WTC11 (cell line): ENCODE measurements at places on chromosomes 5 and 9. TPM values are rescaled to one million over a fixed set of nuclear protein-coding genes. Genes with fewer than 3 reads are reported as not detected.

DNA sequence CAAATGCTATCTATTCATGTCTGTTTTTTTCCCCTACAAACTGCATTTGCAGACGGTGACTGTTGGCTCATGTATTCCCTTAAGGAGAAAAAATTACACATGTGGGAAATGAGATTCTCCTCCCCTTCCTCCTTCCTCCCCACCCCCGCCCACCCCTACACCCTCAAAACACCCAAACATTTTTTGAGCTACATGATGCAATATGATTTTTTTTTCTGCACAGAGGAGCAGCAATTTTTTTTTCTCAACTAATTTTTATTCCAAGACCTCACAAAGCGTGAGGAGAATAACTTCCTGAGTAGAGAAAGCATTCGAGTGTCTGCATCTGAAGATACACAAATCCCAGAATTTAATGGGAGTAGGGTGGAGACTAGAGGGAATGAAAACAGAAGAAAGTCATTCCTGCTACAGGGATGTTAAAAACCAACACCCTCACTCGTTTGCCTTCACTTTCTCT lies 118.1 kb downstream of the PRDM6 start:
- DNase-seq, result no peak
- no peaks in the 10 kb centered on the region for H3K36me3 ChIP-seq
- H3K4me3 ChIP-seq, result no peak overlapping the region
- no peaks in the 10 kb centered on the region for H3K27me3 ChIP-seq

GRCh38 chr5:15499528-15500324 lies at the start of gene FBXL7:
FBXL7 (plus strand) TSS chr5:15500180.
- no peaks in the 10 kb centered on the region; the same call in 1 of the 2 replicates for H3K27me3 ChIP-seq
- H3K4me3 ChIP-seq, result peak within 1 kb of the TSS; percentile 89

The NEUROG1 gene
- 0.13 to 0.18 TPM in 2 of 3 replicates, not detected in the other for total RNA-seq

GRCh38 chr5:33929925-33930690 lies 6.1 kb upstream of the RXFP3 start:
- H3K4me3 ChIP-seq, result no peak overlapping the region
- no peak for DNase-seq
- H3K36me3 ChIP-seq, result no peaks in the 10 kb centered on the region
- no peak overlapping the region for H3K27ac ChIP-seq
- peaks cover 54% of the 10 kb centered on the region for H3K4me1 ChIP-seq

DNA sequence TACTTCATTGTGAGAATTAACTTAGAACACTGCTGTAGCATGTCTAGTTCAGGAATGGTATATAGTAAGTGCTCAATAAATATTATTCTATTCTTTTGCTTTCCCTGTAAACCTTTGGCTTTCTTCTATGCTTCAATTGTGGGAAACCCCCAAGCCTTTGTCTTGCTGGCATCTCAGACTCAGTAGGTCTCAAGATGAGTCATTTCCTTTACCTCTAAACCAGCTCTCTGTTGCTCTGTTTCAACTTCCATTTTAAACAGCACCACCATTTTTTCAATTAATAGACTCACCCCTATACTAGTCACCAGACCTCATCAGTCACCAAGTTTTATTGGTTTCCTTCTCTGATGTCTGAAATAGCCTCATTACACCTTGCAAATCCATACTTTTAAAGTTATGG lies 43.5 kb downstream of the DMAC1 start:
- H3K27me3 ChIP-seq, result no peaks in the 10 kb centered on the region
- H3K4me3 ChIP-seq, result no peak overlapping the region
- no peak for DNase-seq
- peaks cover 15% of the 10 kb centered on the region for H3K4me1 ChIP-seq

GRCh38 chr5:14745188-14745563 lies 80.7 kb downstream of the OTULIN start:
- H3K27ac ChIP-seq, result no peak overlapping the region
- H3K36me3 ChIP-seq, result no peaks in the 10 kb centered on the region
- peaks cover 30% of the 10 kb centered on the region for H3K4me1 ChIP-seq
- DNase-seq, result no peak
- no peak overlapping the region for H3K4me3 ChIP-seq
- no peaks in the 10 kb centered on the region for H3K27me3 ChIP-seq

- DNase-seq, result no peak
- H3K36me3 ChIP-seq, result no peaks in the 10 kb centered on the region
- H3K27ac ChIP-seq, result no peak overlapping the region
Observed at GRCh38 chr9:16029046-16029615, 476.3 kb downstream of the CCDC171 start.

DNA sequence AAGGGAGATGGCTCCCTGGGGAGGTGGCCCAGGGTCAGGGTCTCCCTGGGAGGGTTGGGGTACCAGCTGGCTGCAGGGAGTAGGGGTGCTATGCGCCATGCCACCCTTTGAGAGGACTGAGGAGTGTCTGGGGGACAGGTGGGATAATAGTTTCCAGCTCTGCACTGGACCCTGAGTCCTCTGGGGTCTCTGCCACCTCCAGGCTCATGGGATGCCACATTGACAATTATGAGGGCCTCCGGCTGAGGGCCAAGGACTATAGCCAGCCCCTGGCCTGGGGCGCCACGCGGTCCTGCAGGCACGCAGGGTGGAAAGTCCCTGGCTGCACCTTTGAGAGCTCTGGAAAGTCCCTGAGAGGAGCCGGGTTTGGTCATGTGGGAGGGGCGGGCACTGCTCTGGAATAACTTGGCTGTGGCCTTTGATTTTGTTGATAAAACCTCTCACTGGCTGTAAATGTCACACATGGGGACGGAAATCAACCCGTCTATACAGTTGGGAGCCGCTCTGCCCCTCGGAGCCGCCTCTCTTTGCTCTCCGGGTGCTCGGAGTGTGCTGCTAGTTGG lies 16.0 kb downstream of the TRAF2 start:
- H3K4me3 ChIP-seq, result no peak overlapping the region
- DNase-seq, result no peak
- H3K27ac ChIP-seq, result no peak overlapping the region
- no peaks in the 10 kb centered on the region for H3K4me1 ChIP-seq
- peaks cover 39% of the 10 kb centered on the region for H3K36me3 ChIP-seq
- H3K27me3 ChIP-seq, result no peaks in the 10 kb centered on the region

The EGFLAM gene
- total RNA-seq, result 1.1 to 1.3 TPM (median 1.1 TPM) in 3 replicates

DNA sequence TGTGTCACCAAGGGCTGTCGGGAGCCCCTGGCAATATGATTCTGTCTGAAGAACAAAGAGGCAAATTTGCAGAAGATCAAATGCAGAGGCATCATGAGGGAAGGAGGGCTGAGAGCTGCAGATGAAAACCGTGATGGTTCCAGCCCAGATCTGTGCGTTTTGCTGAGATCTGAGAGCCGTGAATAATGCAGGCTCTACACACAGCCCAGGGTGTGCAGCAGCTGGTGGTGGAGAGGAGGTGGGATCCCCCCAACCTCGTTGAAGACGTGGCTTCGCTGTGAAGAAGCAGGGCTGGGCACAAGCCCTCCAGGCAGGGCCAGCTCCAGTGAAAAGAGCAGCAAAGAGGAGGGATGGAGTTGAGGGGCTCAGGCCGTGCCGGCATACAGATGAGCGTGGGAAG lies 75.5 kb downstream of the TSPAN17 start:
- peaks cover 35% of the 10 kb centered on the region for H3K4me1 ChIP-seq
- DNase-seq, result no peak
- H3K27ac ChIP-seq, result no peak overlapping the region
- no peak overlapping the region for H3K4me3 ChIP-seq
- no peaks in the 10 kb centered on the region for H3K36me3 ChIP-seq

GRCh38 chr5:91797576-91797975 lies 414.5 kb upstream of the ARRDC3 start:
- no peak for DNase-seq
- no peak overlapping the region for H3K27ac ChIP-seq
- no peak overlapping the region for H3K4me3 ChIP-seq
- H3K4me1 ChIP-seq, result peaks cover 6% of the 10 kb centered on the region
- H3K36me3 ChIP-seq, result peaks cover 18% of the 10 kb centered on the region

DNA sequence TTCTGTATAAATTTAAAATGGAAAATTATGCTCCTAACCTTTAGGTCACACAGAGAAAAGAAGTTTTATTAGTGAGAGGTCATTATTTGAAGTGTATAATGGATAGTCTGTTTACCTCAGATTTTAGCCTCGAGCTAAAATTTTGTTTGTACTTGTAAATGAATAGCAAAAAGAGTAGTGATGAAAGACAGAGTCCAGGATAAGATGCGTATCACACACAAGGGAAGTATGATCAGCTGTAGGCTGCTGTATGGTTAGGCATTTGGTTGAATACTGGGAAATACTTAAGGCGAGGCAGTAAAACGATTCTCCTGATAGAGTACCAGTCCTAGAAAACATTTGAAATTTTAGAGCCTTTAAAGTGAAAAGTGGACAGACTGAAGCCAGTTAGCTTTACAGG lies 92.7 kb downstream of the FBXL7 start:
- H3K36me3 ChIP-seq, result peaks cover 3% of the 10 kb centered on the region; the same call in 1 of the 2 replicates
- peaks cover 27% of the 10 kb centered on the region for H3K4me1 ChIP-seq
- H3K27ac ChIP-seq, result no peak overlapping the region
- H3K27me3 ChIP-seq, result no peaks in the 10 kb centered on the region
- H3K4me3 ChIP-seq, result no peak overlapping the region

The GPX3 gene
- total RNA-seq, result 24.5 to 26.9 TPM (median 26.2 TPM) in 3 replicates

DNA sequence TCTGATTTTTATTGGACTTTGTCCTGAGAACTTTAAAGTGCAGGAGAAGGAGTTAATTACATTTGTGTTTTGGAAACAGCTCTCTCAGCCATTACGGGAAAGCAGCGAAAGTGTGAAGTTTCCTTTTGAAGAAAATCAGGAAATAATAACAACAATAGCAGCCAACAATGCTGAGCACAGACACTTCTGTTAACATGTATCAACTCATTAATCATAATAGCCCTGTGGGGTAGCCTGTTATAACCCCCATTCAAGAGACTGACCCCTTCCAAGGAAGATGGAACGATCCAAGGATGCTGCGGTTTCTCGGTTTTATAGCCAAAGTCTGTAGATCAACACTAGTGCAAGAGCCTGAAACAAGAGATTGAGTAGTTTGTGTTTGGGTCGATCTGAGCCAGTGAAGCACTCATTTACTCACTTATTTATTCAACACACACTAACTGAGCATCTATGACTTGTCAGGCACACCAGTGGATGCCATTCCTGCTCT lies 195.5 kb downstream of the DRD1 start:
- H3K36me3 ChIP-seq, result no peaks in the 10 kb centered on the region
- no peak overlapping the region for H3K4me3 ChIP-seq
- no peak overlapping the region for H3K27ac ChIP-seq
- no peaks in the 10 kb centered on the region for H3K4me1 ChIP-seq

The TYRP1 gene
- total RNA-seq, result 0.14 to 0.39 TPM (median 0.31 TPM) in 3 replicates

DNA sequence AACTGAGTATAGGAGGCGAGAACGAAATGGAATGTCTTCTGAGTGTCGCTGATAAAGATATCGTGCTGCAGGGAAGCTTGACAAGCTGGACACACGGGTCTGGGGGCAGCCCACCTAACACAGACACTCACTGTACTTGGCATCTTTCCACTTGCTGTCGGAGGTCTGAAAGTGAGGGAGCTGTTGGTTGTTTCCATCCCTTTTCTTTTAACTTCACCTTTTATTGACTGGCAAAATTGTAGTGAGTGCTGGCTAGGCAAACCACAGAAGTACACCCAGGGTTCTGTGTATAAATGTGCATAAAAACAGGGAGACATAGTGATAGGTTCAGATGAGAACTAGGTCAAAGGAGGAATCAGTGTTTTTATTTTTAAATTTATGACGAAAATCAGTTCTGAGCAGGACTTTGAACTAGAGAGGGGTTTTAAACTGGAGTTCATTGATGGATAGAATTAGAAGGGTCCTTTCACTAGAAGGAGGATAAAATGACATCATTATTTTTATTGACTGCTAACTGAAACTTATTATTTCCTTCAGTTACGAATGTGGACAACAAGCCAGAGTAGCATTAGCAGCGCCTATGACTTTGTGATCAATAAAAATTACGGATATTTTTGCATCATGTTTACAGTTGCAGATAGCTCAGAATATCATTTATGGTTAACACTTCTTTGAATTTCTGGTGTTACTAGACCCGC lies 817 bp downstream of the GAPVD1 start:
- no peak for DNase-seq
- peak overlapping the region; percentile 68; the same call in 1 of the 2 replicates for H3K27ac ChIP-seq
- peaks cover 5% of the 10 kb centered on the region; the same call in 1 of the 2 replicates for H3K36me3 ChIP-seq
- peak overlapping the region; percentile 98 for H3K4me3 ChIP-seq

DNA sequence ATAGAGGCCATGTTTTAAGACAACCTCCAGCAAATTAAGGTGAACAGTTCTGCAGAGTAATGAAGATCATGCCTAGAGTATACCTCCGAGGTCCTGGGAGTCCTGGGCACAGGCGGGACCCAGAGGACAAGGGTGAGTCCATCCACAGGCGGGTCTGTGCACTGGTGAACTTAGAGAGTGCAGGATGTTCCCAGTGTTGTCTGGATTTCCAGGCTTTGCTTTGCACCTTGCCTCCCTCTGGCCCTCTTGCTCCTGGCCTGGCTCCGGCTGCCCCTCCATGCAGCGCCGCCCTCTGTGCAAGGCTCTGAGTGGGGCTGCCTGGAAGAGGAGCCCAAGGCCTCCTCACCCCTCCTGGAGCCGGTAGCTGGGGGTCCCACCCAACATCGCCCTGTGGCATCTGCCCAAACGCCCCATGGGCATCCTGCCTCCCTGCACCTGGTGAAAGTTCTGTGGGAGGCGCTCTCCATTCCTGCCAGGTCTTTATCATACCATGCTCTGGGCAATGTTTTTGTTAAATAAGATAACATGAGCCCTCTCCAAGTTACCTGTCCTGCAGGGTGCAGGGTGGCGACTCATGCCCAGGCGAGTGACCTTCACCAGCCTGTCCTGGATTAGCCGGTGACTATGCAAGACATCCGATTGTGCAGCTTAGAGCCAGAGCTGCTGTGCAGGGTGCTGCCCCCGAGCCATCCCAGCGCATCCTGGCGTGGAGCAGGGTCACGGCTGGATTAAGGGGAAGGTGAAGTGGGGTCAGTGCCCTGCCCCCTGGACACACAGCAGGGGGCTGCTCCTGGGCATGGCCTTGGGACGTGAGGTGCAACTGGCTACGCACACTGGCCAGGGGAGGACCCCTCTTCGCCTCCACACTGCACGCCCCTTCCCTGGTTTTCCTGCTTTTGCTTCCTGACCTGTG lies 41.3 kb upstream of the LPCAT1 start:
- H3K36me3 ChIP-seq, result peaks cover 5% of the 10 kb centered on the region
- no peaks in the 10 kb centered on the region for H3K27me3 ChIP-seq
- no peak overlapping the region for H3K4me3 ChIP-seq
- DNase-seq, result no peak
- H3K27ac ChIP-seq, result peak overlapping the region; percentile 63; the same call in 1 of the 2 replicates

DNA sequence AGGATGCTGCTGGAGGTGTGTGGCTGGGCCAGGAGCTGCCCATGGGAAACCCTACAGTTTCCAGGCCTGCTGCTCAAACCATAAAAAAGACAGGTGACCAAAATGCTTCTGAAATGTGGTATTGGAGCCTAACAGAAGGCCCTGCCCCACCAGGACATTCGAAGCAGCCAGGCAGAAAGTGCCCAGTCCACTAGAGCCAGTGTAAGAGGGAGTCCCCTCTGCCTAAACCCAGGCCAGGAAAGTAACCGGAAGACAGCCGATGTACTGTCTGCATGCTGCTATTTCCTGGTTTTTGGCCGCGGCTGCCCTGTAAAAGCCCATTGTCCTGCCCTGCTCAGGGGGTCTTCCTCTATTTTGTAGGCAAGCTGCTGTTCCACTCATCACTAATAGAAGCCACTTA lies 150.7 kb upstream of the IRX2 start:
- no peak overlapping the region for H3K27ac ChIP-seq
- peaks cover 4% of the 10 kb centered on the region; the same call in 1 of the 2 replicates for H3K4me1 ChIP-seq
- no peaks in the 10 kb centered on the region; the same call in 1 of the 2 replicates for H3K27me3 ChIP-seq
- DNase-seq, result no peak
- H3K36me3 ChIP-seq, result no peaks in the 10 kb centered on the region

GRCh38 chr9:4585135-4585534 lies 77.0 kb upstream of the PLPP6 start:
- no peak overlapping the region for H3K4me3 ChIP-seq
- H3K27me3 ChIP-seq, result no peaks in the 10 kb centered on the region
- H3K36me3 ChIP-seq, result no peaks in the 10 kb centered on the region
- no peak overlapping the region for H3K27ac ChIP-seq

The NTNG2 gene
- total RNA-seq, result 3.1 to 4.2 TPM (median 3.3 TPM) in 3 replicates

GRCh38 chr9:72185561-72185960 lies 36.3 kb downstream of the GDA start:
- peaks cover 12% of the 10 kb centered on the region for H3K36me3 ChIP-seq
- no peaks in the 10 kb centered on the region for H3K27me3 ChIP-seq
- H3K27ac ChIP-seq, result no peak overlapping the region
- no peak overlapping the region for H3K4me3 ChIP-seq
